ENCODE measurements at places on chromosomes 13 and 19. TPM values are rescaled to one million over a fixed set of nuclear protein-coding genes. Genes with fewer than 3 reads are reported as not detected.

DNA sequence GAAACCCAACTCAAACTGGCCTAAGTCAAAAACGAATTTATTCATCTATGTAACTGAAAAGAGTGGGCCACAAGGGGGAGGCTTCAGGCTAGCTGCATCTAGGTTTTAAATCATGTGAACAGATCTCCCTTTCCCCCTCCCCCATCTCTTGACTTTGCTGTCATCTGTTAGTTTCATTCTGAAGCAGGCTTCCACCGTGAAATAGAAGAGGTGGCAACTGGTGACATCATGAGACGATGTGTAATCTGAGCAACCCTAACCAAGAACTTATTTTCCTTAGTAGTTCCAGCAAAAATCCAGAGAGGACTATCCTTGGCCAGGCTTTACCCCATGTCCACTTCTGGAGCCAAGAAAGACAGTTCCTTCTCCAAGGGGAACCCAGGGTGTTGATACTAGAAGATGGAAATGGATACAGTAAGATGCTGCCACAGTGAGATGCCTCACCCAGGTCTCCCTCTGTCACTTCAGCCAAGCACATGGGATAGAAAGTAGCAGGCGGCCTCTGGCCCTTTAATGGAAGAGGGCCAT is 9.4 kb downstream of the SAMD4B start:
- H3K4me1 ChIP-seq, result peaks cover 14% of the 10 kb centered on the region
- H3K27ac ChIP-seq, result peak overlapping the region; percentile 71
- peak; percentile 80 for DNase-seq
- no peaks in the 10 kb centered on the region for H3K27me3 ChIP-seq

GRCh38 chr19:953445-954271 is 27.8 kb downstream of the ARID3A start:
- no peaks in the 10 kb centered on the region for H3K27me3 ChIP-seq
- H3K27ac ChIP-seq, result no peak overlapping the region
- no peak for DNase-seq
- H3K36me3 ChIP-seq, result peaks cover 2% of the 10 kb centered on the region

- H3K36me3 ChIP-seq, result no peaks in the 10 kb centered on the region
- no peak for DNase-seq
- no peaks in the 10 kb centered on the region for H3K4me1 ChIP-seq
Measured at GRCh38 chr13:73535341-73535740, 476.5 kb downstream of the KLF5 start.

DNA sequence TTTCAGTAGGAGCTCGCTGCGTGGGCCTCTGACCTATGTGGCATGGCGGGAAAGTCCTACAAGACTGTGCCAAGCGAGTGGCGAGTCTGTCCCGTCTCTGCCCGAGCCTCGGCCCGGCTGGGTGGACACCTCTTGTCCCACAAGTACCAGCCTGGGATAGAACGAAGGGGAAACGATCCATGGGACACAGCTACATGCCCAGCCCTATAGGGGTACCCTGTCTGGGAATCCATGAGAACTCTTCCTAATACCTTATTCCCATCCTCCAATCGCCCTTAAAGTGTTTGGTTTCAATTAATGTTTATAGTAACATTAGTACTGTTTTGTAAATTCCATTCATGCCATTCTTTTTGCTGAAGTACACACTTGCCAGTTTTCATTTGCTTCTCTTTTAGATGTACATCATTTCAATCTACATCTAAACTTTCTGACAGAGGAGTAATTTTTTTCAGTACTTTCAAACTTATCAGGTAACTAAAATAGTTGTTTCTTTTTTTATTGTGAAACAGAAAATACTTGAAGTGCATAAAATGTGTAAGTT is 667 bp upstream of the ZNF790 start:
- no peak overlapping the region for H3K27ac ChIP-seq
- no peaks in the 10 kb centered on the region for H3K27me3 ChIP-seq
- peak overlapping the region; percentile 80 for H3K4me3 ChIP-seq
- H3K36me3 ChIP-seq, result peaks cover 4% of the 10 kb centered on the region

DNA sequence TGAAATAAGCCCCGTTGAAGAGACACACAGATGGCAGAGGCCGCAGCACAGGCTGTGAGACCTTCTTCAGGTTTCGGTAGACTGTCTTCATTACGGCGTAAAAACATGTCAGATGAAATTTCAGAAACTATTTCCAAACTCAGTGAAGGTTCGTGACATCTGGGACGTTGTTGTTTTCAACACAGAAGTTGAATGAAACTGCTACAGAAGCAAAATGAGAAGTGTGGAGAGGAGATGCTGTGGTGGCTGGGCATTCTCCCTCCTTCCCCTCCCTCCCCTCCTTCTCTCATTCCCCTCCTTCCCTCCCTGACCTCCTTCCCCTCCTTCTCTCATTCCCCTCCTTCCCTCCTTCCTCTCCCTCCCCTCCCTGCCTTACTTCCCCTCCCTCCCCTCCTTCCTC is 113.6 kb downstream of the ATP11A start:
- H3K36me3 ChIP-seq, result no peaks in the 10 kb centered on the region
- DNase-seq, result no peak
- H3K4me1 ChIP-seq, result no peaks in the 10 kb centered on the region
- H3K4me3 ChIP-seq, result no peak overlapping the region

The CDC16 gene
- total RNA-seq, result 127 TPM
